ENCODE measurements at places on chromosomes 6 and 20.

- DNase-seq, result no peak
Observed at GRCh38 chr20:18669241-18670019, 81.6 kb downstream of the DTD1 start.

DNA sequence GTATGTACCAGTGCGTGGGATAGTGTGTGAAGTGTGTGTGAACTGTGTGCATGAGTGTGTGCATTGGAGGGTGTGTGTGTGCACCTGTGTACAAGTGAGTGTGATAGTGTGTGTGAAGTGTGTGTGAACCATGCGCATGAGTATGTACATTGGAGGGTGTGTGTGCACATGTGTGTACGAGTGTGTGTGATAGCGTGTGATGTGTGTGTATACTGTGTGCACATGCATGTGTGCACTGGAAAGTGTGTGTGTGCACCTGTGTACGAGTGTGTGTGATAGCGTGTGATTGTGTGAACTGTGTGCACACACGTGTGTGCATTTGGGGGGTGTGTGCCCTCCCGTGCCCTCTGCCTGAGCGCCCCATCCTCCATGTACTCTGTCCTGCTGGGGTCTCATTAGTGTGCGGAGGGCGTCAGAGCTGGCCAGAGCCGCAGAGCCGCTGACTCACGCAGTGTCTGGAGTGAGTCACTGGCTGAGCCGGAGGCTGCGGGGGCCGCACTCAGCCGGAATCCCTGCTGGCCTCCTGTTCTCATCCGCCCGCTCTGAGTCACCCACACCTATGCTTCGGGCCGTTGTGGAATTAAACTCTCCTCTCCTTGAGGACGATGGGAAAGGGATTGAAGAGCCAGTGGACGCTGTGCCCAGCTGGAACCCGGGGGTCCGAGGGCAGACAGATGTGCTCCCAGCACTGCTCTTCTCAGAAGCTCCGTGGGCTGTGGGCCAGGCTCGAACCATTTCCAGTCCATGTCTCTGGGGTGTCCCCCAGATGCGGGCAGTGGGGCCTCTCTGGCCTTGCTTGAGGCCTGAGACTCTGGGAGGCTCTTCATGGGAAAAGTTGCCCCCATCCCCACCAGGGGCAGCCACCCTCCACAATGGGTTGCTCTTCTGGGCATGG lies 27.3 kb upstream of the STX16 start:
- DNase-seq, result no peak

GRCh38 chr6:166619912-166620311 lies 7.1 kb downstream of the RPS6KA2 start:
- DNase-seq, result no peak

DNA sequence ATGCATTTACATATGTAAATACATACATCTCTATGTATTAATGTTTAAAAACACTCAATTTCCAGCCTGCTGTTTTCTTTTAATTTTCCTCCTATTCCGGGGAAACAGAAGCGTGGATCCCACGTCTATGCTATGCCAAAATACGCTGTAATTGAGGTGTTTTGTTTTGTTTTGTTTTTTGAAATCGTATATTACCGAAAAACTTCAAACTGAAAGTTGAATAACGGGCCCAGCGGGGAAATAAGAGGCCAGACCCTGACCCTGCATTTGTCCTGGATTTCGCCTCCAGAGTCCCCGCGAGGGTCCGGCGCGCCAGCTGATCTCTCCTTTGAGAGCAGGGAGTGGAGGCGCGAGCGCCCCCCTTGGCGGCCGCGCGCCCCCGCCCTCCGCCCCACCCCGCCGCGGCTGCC lies 355 bp upstream of the BMP2 start:
- no peak for DNase-seq

DNA sequence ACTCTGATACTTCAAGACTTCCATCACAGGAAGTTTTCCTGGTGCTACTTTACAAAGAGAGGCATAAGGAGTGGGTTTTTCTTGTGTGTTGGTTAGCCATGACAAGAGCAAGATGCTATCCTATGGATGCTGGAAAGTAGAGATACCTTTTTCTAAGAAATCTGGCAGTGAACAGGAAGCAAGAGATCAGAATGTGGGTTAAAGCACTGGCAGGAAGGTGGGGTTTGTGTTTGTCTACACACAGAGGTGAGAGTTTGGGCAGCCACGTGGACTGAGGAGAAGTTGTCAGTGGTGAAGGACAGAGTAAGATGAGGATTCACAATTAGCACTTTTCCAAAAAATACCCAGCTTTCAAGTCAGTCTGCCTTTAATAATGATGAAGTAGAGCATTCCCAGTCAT lies 17.9 kb downstream of the SLC2A12 start:
- no peak for DNase-seq

- DNase-seq, result no peak
Observed at GRCh38 chr6:13294499-13295069, 33.8 kb downstream of the TBC1D7 start.

DNA sequence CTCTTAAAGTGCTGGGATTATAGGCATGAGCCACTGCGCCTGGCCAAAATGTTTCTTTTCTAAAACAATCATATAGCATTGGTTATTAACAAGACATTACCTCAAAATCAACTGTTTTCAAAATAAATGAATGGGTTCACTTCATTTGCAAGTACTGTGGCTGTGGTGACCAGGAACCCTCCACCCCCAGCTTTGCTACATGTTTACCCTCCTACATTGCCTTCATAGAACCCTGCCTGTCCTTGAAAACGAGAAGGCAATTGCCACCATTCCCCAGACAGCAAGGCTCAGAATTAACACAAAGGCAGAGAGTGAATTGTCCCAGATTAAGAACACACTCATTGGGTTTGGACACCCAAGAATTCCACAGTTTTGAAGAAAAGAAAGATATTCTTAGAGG lies 116.6 kb upstream of the LGSN start:
- no peak for DNase-seq

DNA sequence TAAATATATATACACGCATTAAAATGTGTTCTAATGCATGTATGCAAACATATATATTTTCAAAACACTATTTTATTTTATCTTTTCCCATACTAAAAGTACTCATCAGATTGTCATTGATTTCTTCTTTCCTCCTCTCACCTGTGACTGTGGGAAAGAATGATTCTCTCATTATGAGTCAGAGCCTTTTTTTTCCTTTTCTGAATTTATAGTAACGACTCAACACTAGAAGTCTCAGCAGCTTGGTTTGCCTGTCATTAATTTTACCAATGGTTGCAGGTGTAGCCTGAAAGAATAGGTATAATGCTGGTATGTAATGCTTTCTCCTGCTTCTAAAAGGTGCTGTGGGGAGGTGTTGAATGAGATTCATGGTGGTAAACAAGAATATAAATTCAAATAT lies 328.7 kb downstream of the UTRN start:
- DNase-seq, result no peak

GRCh38 chr6:85431271-85431670 lies 18.6 kb upstream of the NT5E start:
- no peak for DNase-seq

- no peak for DNase-seq
Observed at GRCh38 chr6:93272896-93273295, 146.5 kb downstream of the EPHA7 start.

GRCh38 chr6:159505140-159505922 lies 187.7 kb downstream of the SOD2 start:
- no peak for DNase-seq

GRCh38 chr6:45323656-45324224 lies 4.4 kb upstream of the RUNX2 start:
- DNase-seq, result no peak

DNA sequence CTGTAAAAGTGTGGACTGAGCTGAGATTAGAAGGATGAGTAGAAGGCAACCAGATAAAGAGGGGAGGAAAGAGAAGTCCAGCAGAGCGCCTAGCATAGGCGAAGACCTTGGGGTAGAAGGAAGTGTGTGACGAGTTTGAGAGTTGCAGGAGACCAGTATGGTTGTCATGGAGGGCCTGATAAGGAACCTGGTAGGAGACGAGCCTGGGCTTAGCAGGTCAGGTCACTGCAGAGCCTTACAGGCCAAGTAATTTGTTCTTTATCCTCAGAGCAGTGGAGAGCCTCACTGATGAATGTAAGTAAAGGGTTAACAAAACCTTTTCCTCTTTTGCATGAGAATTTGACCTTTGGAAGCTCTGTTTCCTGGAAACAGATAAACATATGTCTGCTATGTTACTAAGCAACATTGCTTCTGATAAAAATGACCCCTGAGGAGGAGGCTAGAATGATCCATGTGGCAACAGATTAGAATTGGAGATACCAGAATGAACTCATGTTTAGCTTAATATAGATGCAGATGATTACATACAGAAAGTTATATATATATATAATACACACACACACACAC lies 2.9 kb upstream of the TMEM74B start:
- DNase-seq, result no peak

- no peak for DNase-seq
Observed at GRCh38 chr6:75530696-75531095, 37.1 kb upstream of the FILIP1 start.

GRCh38 chr6:165644586-165645266 lies 18.3 kb downstream of the PDE10A start:
- no peak for DNase-seq

- DNase-seq, result no peak
Observed at GRCh38 chr6:28090917-28091586, 10.7 kb downstream of the ZNF165 start.

- DNase-seq, result no peak
Observed at GRCh38 chr6:169766232-169766631, 14.8 kb downstream of the ERMARD start.

DNA sequence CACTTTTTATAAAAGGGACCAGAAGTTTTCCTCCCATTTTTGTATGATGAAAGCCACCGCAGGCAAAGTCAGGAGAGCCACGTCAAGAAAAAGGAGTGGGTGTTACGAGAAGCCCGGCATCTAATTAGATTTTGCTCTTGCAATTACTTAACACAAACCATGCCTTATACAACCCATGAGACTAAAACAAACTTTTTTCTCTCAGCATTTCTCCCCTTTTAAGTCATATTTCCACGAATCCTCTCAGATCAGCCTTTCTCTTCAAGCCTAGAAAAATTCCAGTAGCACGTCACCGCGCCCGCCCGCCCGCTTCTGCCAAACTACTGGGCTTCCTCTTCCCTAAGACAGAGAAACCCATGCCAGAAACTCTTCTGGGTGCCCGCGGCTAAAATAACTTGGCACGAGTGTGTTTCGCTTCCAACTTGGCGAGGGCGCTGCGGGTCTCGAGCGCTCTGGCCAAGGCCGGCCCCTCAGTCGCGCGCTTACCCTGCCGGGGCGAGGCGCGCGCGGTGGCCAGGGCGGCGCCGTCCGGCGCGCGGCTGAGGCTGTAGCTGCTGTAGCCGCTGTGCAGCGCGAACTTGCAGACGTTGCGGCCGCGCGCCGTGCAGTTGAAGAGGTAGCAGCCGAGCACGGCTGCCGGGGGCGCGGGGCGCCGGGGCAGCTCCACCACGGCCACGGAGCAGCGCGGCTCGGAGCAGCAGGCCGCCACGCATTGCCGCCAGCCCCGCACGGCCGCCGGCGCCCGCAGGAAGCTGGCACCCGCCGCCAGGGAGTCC lies 1.0 kb downstream of the LRP11 start:
- DNase-seq, result no peak

DNA sequence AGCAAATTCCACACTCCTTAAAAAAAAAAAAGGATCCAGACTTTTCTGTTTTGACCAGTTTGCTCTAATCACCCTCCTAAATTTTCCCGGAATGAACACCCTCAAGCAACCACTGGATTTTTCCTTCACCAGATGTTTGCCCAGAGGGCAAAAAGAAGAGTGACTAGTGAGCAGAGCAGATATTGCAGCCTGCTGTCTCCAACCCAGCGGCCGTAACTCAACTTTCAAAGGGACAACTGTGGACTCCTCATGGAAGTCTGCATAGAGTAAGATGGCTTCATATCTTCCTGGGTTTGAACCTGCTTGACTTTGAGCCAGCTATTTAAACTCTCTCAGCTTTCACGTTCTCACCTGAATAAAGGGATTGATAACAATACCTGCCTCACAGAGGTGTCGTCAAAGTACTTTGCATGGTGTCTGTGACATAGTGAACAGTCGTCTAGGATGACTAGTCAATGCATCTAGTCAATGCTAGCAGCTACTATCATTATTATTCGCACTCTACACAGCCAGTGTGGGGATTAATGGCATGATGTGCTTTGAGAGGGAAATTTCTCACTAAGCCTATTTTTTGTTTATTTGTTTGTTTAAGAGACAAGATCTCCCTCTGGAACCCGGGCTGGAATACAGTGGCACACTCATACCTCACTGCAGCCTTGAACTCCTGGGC lies 92.2 kb upstream of the HIVEP1 start:
- no peak for DNase-seq

- no peak for DNase-seq
Observed at GRCh38 chr6:16592223-16592911, 168.9 kb downstream of the ATXN1 start.

All from stimulated activated CD8-positive, alpha-beta memory T cell treated with anti-CD3 and anti-CD28 coated beads, Interleukin-2, amount 100 ng/mL, for 1 hour (primary cell).